Stimulated activated CD8-positive, alpha-beta memory T cell treated with anti-CD3 and anti-CD28 coated beads, Interleukin-15, amount 100 ng/mL, for 4 hours (primary cell): ENCODE measurements at places on chromosomes 5 and 9.
A peak's percentile ranks its signal among the peaks of the same experiment; 100 is the strongest.

GRCh38 chr5:62093411-62093810 is 212.6 kb upstream of the KIF2A start:
- DNase-seq: no peak

- no peak for DNase-seq
Observed at GRCh38 chr5:170745481-170746071, 37.9 kb upstream of the GABRP start.

GRCh38 chr5:56100439-56101176 is 105.8 kb upstream of the IL6ST start:
- DNase-seq: no peak

DNA sequence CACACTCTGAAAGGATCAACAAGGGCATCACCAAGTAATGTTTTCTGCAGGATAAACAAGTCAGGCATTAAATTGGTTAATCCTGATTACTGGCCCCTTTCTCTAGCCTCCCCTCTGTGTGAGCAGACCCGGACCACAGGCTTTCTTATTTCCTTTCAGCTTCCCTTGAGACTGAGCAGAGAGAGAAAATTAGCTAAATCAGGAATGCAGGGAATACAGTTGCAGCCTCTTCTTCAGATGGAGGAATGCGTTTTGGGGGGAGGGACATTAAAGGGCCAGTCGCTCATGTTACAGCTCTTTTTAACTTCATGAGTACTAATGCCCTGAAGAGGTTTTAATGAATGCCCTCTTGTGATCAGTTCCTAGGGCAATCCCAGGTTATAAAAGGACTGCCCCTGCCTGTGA is 19.8 kb downstream of the PCDHAC2 start:
- DNase-seq: no peak

- DNase-seq: no peak
Observed at GRCh38 chr9:128213746-128214497, 10.7 kb downstream of the DNM1 start.

GRCh38 chr5:160357861-160358411 is 12.5 kb downstream of the C1QTNF2 start:
- no peak for DNase-seq

DNA sequence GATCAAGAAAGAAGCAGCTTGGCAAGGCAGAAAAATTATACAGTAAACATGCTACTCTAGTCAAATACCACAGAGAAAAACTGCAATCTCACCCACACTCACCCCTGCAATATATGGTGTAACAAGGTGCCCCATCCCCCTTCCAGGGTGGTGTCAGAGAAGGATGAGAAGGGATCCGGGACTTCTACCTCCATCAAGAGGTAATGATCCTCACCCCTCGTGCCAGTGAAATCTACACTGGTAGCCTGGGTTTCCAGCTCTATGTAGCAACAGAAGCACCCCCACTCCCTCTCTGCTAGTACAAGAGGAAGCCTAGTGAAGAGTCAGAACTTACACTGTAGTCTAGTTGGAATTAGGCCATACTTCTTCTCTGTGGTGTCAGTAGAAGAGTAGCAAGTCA is 18.9 kb downstream of the SLCO4C1 start:
- no peak for DNase-seq

GRCh38 chr5:2697041-2697440 is 54.4 kb downstream of the IRX2 start:
- no peak for DNase-seq

DNA sequence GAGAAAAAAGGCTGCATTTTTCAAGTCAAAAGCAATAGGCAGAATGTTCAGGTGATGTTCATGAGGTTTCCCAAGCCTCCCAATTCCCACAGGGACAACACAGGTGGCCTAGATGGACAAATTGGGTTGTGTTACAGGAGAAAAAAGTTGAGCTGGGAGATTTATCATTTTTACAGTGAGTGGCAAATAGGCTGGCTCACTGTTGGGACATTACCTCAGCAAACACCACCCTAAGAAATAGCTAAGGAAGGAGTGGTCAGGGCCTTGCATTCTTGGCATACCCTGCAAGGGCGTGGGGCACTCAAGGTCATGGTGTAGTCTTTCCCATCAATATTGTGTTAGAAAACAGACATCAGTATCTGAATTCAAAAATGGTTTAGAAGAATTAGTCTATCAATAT is 23.3 kb upstream of the CPLANE1 start:
- no peak for DNase-seq

- DNase-seq: no peak
Observed at GRCh38 chr9:13939134-13939533, 374.8 kb downstream of the NFIB start.

GRCh38 chr5:128099944-128100343 is 16.4 kb downstream of the SLC12A2 start:
- no peak for DNase-seq

GRCh38 chr5:153523831-153524230 is 33.4 kb downstream of the GRIA1 start:
- DNase-seq: no peak

DNA sequence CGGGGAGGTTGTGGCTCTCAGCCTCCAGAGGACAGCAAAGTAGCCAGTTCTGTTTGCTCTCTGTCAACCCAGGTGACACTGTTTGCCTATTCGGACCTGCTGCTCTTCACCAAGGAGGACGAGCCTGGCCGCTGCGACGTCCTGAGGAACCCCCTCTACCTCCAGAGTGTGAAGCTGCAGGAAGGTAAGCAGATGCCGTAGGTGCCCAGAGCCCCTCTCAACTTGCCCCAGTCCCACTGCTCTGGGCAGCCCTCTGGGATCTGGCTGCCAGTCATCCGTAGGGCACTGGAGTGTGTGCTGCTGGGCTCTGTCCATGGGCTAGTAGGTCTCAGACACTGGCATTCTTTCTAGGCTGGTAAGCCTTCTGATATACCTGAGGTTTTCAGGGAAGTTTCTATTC is 59.3 kb downstream of the RGS3 start:
- no peak for DNase-seq

GRCh38 chr5:179900711-179901110 is 7.0 kb downstream of the TBC1D9B start:
- no peak for DNase-seq

GRCh38 chr9:78694974-78695373 is 398.0 kb downstream of the PSAT1 start:
- no peak for DNase-seq

GRCh38 chr9:125984461-125984860 is 237.3 kb downstream of the PBX3 start:
- DNase-seq: no peak

DNA sequence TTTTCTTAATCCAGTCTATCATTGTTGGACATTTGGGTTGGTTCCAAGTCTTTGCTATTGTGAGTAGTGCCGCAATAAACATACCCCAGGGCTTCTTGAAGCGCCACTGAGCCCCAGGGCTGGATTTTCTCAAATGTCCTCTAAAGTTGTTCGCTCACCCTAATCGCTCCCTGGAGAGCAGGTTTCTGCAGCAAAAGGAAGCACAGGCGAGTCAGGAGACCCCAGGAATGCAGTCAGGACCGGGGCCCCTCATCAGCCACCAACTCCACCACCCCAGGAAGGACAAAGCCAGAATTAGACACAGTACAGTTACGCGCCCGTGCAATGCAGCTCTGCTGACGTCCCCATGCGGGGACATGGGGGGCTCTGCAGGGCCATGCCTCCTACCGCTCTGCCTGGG is 15.7 kb upstream of the OBP2B start:
- no peak for DNase-seq

GRCh38 chr5:442335-443238 is at the start of gene EXOC3:
TSS of gene EXOC3 (plus strand) at chr5:443176. CDS start at chr5:446206, 3,030 bp downstream.
- DNase-seq: peak; percentile 65

DNA sequence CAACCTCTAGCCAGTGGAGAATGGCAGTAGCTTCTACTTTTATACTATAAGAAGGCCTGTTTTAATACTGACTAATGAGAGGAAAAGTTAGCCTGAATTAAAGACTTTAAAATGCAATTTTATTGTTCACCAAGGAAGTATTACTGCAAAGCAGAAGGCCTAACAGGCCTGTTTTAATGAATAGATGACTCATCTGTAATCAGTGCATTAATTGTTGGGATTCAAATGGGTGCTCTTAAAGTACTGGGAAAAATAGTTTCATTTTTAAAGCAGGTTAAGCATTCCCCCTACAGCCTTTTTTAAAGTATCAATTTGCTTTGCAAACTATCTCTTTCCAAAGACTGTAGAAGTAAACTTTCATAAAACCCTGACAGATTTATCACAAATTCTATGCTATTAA is 147.7 kb downstream of the SIL1 start:
- no peak for DNase-seq

DNA sequence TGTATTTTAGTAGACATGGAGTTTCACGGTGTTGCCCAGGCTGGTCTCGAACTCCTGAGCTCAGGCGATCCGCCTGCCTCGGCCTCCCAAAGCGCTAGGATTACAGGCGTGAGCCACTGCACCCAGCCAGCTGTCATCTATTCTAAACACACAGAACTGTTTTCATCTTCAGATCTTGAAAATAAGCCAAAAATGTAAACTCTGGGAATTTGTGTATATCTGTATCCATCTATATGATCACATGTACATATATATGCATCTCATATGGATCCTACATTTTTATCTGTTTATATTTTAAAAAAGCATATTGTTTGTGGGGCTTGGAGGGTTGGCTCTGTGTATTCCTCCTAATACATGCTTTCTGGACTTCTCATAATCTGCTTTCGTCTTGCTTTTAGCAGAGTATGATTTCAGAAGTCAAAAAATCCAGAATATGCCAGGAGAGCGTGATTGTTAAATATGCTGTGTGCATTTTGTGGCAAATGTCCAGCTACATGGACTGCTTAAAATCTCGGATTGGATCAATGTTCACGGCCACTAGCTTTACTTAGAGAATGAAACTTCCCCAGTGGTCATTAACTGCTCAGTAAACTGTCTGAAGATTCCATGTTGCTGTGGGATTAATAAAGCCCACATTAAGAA is 274.4 kb upstream of the IRX1 start:
- DNase-seq: no peak

GRCh38 chr9:97985058-97985861 is 2.1 kb downstream of the ANP32B start:
- peak; percentile 19 for DNase-seq

GRCh38 chr5:180914646-180915045 is 15.7 kb downstream of the BTNL8 start:
- no peak for DNase-seq

GRCh38 chr5:4883360-4883759 is 256.8 kb upstream of the ADAMTS16 start:
- DNase-seq: no peak

DNA sequence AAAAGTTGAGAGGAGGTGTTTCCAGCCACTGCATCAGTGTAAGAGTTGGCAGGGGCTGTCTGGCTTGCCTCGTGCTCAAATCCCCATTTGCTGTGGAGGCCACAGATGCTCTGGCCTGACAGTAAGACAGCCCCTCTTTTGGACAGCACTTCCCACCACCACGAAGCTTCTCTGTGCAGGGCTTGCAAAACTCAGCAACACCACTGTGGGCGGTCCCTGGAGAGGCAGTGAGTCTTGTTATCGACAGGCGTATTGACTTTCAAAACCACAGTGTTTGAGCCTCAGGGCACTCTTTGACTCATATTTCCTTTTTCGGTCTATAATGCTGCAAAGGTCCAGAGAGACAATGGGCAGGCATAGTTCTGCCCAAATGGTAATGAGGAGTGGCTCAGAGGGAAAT is 539.5 kb downstream of the EBF1 start:
- DNase-seq: no peak
